GF-D8 (cell line): ENCODE measurements at places on chromosomes 4 and X.
A peak's percentile ranks its signal among the peaks of the same experiment; 100 is the strongest.

DNA sequence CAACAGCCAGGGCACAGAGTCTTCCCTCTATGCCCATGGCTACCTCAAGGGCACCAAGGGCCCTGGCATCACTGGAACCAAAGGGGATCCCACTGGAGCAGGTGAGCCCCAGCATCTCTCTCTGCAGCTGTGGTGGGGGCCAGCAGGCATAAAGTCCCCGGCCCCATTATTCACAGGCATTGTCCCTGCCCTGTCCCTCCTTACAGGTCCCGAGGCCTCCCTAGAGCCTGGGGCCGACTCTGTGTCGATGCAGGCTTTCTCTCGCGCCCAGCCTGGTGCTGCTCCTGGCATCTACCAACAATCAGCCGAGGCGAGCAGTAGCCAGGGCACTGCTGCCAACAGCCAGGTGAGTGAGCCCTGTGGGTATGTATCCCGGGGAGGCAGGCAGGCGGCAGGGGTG, 12.3 kb upstream of the UBA1 start:
- no peak for DNase-seq

GRCh38 chrX:33134164-33134563, 77.2 kb downstream of the DMD start:
- no peak for DNase-seq

DNA sequence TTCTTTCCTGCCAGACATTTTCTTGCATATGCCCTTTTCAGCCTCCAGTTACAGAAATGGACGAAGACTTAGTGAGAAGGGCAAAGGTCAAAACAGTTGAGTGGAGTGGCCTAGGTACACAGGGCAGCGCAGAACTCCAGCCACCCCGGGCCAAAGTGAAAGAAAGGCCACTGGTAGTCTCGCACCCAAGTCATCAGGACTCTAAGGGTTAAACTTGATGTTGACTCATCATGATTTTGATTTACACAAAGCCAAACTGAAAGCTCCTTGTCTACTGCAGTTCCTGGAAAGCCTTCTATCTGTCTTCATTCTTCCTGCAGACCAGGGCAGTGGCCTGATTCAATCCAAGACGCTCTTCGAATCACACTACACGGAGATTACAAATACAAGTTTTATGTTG, 2.6 kb upstream of the IL13RA1 start:
- no peak for DNase-seq

GRCh38 chrX:44997888-44998287, 124.9 kb downstream of the KDM6A start:
- no peak for DNase-seq

- no peak for DNase-seq
Measured at GRCh38 chr4:112517067-112517634, 1.2 kb upstream of the NEUROG2 start.

DNA sequence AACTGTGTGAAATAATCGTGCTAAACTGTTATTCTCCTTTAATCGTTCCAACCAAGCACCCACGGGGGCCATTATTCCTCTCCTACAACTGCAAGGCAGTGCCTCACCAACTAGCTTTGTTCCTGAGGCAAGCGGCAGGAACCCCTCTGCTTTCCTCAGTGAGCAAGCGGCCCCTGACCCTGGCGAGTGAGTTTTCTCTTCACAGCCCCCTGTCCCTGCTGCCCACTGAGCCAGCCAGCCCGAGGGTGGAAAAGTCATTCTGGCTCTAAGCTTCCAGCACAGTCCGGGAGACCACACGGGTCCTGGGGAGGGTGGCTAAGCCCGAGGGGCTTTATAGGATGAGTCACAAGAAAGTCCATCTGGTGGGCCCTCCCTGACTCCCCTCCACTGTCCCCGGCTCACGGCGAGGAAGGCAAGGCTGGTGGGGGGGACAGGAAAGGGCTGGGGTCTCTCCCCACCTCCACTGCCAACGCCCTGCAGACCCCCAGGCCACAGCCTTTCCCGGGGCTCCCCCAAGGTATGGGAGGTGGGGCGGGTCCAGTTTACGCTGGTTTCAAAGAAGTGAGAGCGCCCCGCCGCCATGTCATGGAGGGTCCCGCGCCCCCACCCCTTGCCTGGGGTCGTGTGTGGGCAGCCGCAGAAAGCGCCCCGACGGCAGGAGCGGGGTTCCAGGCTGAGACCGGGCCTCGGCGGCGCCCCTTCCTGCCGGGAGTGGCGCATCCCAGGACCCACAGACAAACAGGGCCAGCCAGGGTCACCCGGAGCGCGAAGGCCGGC, 45.0 kb downstream of the CPLX1 start:
- no peak for DNase-seq

GRCh38 chrX:65697915-65698796, 30.7 kb downstream of the MSN start:
- DNase-seq: peak; percentile 84

GRCh38 chrX:39096599-39096998, 295.3 kb downstream of the MID1IP1 start:
- DNase-seq: no peak

DNA sequence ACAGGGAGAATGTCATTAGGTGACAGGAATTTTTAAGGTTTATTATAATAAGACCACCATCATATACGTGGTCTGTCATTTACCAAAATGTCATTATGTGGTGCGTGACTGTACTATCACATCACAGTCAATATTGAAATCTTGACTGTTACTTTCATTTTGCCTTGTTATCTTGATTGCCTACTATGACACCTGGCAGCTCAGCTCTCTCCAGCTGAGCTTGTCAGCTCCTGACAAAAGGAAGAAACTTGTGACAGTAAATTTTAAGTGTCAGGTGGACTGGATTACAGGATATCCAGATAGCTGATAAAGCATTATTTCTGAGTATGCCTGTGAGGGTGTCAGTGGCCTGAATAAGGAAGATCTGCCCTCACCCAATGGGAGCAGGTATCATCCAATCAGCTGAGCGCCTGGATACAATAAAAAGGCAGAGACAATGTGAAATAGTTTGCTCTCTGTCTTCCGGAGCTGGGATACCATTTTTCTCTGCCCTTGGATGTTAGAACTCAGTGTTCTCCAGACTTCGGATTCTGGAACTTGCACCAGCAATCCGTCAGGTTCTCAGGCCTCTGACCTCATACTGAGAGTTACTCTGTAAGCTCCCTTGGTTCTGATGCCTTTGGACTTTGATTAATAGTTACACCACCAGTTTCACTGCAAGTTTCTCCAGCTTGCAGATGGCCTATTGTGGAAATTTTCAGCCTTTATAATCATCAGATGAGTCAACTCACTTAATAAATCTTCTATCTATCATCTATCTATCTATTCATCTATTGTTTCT, 1454.7 kb upstream of the IGFBP7 start:
- no peak for DNase-seq

GRCh38 chr4:86675548-86675947, 81.4 kb downstream of the PTPN13 start:
- no peak for DNase-seq

DNA sequence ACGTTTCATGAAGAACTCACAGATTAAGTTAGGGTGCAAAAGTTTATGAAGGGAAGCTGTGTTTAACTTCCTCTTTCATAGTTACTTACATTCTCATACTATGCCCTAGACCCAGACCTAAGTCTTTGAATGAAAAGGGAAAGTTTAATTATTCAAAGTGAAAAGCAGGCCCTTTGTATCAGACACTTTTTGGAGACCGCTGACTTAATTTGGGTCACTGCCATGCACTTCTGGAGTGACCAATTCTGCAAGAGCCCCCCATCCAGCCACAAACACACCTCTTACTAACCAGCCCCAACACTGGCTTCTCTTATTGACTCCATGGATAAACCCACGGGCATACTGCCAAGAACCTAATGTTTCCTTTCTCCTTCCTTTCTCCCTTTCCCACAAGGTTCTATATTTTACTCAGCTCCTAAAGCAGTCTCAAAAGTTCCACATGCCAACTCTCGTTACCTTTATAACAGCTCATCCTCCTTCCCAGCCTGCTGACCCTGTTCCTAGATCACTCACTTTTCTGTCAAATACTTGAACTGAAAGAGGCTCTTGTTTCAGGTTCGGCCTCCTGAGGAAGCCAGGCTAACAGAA, 34.5 kb downstream of the ABCE1 start:
- DNase-seq: peak; percentile 21

- DNase-seq: no peak
Measured at GRCh38 chr4:31416498-31416897, 696.3 kb downstream of the PCDH7 start.

GRCh38 chr4:102981005-102981404, 38.5 kb downstream of the SLC9B1 start:
- no peak for DNase-seq

GRCh38 chr4:156576946-156577345, 394.7 kb downstream of the PDGFC start:
- no peak for DNase-seq

DNA sequence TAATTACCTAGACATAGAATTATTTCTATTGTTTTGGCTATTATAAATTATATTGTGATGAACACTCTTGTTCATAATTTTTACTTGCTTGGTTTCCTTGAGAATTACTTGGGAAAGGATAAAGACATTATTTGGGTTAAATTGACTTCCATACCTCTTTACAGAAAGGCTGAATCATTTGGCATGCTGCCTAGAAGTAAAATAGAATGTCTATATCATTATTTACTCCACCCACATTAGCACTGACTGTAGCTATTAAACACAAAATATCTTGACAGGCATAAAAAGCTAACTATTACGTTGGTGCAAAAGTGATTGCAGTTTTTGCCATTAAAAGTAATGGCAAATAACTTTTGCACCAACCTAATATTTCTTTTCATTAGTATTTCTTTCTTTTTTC, 29.7 kb upstream of the ADH6 start:
- DNase-seq: no peak

DNA sequence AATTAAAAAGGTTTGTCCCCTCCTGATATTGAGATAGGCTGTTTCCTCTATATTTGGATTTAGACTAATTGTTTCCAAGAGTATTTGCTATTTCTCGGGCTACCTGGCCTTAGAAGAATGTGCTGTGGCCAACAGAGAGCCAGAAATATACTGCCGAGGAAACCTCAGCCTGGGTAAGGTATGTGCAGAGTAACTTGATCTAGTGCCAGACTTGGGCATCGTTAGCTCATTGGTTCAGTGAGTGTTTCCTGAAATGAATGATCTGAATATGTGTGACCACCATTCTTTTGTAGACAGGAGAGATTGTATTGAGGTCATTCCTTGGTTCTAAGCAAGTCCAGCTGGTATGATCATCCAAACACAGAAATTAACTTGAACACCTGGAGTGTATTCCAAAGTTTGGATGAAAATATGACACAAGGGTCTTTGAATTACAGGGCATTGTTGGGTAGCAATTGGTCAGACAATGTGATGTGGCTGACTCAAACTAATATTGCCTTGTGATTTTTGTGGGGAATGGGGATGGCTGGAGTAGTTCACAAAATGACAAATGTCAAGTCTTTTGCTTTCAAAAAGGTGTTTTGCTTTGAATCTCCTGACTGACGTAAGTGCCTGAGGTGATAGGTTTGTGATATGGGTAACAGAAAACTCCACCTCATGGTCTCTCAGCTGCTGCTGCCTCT, 100.2 kb upstream of the CXCL13 start:
- DNase-seq: no peak

GRCh38 chr4:74540193-74540592, 95.3 kb downstream of the AREG start:
- DNase-seq: no peak

DNA sequence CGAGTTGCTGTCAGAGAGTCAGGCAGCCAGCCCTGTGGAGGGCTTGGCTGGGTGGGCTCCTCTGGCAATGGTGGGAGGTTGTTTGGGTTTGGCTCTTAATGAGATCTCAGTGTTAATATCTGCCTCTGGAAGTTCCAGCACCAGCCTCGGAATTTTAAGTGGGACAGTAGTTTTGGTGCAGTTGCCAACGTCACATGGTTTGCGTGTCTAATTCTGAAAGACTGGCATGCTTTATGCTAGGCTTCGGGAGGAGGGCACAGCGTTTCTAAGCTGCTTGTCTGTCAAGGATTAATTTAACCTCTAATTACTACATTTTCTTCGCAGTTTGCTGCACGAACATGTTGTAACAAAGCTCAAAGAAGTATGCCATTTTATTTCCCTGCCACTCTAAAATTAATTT, 9.2 kb downstream of the MAMLD1 start:
- no peak for DNase-seq

DNA sequence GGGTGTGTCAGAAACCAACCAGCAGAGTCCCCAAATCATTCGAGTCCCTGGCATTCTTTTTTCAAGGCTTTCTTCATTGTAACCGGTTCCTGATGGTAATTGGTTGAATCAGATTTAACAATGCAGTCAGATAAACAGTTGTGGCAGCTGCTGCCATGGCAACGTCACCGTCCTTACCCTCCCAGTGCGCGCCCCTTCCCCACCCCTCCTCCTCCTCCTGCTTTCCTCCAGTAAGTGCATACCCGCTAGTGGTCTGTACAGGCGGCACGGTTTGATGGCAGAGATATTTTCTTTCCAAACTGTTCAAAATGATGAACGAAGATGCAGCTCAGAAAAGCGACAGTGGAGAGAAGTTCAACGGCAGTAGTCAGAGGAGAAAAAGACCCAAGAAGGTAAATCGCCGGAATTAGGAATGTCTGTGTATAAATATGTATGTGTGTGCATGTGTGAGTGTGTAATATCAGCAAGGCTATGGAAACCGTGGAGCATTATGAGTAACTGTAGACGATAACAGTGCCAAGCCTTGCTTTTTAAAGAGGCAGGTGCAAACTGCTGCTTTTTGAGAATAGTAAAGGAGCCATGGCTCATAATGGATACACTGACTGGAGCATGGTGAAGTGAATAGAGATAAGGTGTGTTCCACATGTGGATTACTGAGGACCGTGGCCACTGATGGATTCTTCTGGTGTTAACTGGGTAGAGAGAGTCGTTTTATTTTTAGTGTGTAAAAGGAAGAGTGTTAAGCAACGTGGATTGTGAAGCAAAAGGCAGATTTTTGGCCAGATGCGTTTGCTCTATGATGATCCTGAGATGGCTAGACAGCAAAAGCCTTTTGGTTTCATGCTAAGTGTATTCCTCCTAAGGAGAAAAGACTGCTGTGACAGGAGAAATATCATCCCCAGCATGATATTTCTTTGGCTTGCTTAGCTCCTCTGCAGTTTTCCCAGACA, at the start of gene ANK2:
Gene ANK2, plus strand, starts transcription at position 233 of the 950 bp plus-strand sequence. Its CDS starts 76 bp downstream, at position 309.
- DNase-seq: no peak
